ENCODE measurements at places on chromosomes 11 and 22.
A peak's percentile ranks its signal among the peaks of the same experiment; 100 is the strongest.

DNA sequence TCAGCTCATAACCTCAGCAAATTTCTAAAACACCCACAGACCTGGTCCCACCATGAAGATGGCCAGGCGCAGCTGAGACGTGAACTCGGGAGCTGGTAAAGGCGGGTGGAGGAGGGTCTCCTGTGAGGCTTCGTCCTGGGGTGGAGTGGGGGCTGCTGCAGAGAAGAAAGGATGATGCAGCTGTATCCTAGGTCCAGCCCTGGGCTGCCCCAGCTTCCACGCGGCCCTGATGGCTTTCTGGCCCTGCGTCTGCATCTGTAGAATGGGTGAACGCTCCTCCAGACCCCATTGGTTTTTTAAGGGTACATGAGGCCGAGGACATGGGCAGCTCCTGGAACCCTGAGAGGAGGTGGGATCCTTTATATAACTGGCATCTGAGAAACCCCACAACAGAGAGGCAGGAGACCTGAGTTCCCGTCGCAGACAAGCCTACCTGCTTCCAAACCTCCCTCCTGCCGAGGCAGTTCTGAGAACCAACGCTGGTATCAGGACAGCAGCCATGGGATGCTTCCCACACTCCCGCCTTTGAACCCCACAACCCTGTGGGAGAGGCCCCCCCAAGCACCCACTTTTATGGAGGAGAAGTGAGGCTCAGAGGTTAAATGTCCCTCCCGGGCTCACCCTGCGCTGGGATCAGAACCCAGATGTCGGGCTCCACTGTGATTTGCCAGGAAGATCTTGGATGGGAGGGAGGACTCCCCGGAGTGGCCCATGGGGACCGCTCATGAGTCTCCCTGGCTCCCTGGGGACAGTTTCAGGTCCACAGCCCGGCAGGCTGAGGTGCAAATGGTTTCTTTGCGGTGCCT, 55.2 kb upstream of the FGF3 start:
- no peak for DNase-seq

- DNase-seq, result no peak
These were observed 390.6 kb downstream of the SOX6 start for GRCh38 chr11:15965562-15966250.

GRCh38 chr22:50540381-50540780, 5.3 kb upstream of the KLHDC7B start:
- no peak for DNase-seq

DNA sequence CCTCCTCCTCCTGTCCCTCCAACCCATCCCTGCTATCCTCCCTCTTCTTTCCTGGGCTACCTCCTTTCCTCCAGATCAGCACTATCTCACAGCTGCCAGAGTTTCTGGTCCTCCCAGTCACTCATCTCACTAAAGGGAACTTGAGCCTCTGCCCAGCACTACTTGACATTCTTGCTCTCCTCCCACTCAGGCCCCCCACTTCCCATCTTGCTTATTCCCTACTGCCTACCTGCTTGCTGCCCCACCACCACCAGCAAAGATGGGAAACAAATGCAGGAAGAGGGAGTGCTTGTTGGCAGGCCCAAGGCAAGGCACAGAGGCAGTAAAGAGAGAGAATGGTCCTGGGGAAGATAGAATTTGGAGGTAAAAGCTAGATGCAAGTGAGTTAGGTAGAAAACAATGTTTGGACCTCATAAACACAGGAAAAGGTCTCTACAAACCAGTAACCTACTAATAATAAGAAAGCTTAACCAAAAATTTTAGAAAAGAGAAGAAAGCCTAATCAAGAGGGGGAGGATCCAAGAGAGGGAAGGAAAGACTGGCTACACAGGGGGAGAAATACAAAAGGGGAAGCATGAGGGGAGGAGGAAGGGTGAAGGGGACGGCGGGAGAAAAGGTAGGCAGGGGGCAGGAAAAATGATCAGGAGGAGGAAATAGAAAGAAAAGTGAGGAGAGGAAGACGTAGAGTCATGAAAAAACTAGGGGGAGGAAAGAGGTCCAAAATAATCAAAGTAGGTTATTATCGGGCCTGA, 63.6 kb downstream of the PAK1 start:
- DNase-seq, result no peak

GRCh38 chr11:82927264-82927880, 25.8 kb downstream of the DDIAS start:
- peak; percentile 20 for DNase-seq

- no peak for DNase-seq
These were observed 337 bp downstream of the RPLP2 start for GRCh38 chr11:810040-810567.

DNA sequence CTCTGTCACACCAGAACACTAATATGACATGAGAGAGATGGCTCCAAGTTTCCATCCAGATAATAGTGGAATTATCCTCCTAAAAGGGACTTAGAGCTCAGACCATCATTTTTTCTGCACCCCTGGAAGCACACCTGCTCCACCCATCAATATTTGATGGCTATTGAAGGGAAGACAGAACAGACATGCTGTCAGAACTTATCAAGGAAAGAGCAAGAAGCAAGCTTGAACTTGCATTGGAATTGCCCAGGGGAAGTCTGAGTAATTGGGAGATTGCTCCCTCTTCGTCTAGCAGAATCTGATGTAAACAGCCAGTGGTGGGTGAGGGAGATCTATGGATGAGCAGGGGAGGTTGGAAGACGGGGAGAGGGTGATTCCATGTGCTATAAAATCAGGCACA, 874.4 kb upstream of the TENM4 start:
- no peak for DNase-seq

- DNase-seq, result no peak
These were observed 359.4 kb upstream of the CCDC90B start for GRCh38 chr11:83645561-83645960.

GRCh38 chr11:124143034-124143433, 27.8 kb downstream of the VWA5A start:
- DNase-seq, result no peak

DNA sequence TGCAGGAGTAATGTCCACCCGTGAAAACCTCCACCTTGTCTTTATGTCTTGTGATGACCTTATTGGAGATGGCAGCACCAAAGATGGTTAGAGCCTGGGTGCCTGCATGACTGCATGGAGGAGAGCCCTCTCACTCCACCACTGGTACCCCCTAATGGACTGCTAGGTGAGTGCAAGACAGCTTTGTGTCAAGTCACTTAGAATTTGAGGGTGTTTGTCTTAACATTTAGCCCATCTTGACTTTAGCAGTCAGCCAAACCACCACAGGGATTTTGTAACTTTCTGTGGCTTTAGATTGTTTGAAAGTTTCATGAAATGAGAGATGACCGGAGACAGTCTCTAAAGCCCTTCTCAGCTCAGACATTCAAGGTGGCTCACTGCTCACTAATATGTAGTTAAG, 232.9 kb upstream of the NCAM1 start:
- DNase-seq, result no peak

- DNase-seq, result no peak
These were observed 69.1 kb downstream of the C11orf87 start for GRCh38 chr11:109490953-109491635.

DNA sequence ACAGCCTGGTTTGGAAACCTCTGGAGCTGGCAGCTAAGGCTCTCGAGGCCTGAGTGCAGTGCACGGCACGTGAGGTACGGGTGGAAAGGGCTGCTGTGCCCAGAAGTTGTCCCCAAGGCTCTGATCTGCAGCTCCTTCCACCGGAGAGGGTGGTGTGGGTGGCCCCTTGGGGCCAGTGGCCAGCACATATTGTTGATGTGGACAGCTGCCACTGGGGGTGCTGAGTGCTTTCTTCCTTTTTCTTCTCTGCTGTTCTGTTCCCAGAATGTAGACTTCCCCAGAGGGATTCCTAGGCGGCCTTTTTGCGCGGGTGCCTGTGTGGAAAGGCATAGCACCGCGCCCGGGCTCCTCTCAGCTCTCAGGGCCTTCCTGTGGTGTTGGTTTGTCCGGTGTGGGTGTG, 1476.5 kb downstream of the TBC1D22A start:
- DNase-seq, result no peak

GRCh38 chr11:17263769-17264168, 12.8 kb upstream of the NUCB2 start:
- no peak for DNase-seq

DNA sequence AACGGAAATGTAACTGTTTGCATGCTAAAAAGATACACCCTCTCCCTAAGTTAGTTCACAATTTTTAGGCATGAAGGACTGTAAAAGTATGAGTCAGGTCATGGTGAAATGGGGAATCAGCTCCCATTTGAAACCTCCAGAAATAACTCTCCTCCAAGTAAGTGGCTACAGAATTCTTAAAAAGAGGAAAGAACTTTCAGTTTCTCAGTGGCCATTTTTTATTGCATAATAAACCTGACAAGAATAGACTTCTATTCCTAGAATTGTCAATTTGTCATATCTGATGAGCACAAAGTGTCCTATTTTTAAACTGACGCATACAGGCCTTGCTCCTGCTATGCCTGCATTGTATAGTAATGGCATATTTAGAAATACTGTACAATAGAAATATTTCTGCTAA, 612.2 kb downstream of the CNTN5 start:
- DNase-seq, result no peak

DNA sequence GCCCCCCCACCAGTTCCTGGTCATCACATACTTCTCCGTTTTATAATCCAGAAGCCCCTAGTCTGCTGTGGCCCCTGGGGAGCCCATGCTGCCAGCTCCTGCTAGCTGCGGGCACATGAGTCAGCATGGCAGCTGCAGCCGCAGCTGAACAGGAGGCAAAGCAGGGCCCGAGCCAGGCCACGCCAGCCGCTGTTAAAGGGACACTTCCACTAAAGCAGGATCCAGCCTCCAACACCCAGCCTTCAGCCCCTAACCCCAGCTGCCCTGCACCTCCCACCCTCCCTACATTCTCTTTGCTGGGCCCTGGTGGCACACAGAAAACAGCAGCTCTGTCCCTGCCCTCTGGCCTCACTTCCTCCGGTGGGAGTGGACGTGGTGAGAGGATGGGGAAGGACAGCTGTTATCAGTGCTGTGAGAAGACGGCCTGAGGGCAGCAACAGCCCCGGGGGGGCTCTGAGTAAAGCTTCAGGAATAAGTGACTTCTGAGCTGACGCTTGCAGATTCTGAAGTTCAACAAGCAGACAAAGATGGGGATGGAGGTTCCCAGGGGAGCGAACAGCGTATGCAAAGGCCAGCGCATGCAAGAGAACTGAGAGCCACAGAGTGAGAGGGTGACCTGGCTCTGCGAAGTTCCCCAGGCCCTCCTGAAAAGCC, 688 bp upstream of the LRRC74B start:
- no peak for DNase-seq

GRCh38 chr11:61826930-61827570, 1.1 kb upstream of the FADS2 start:
- no peak for DNase-seq

- DNase-seq, result peak; percentile 72
These were observed at the start of gene NDUFC2 for GRCh38 chr11:78079232-78080083. Gene NDUFC2 (minus strand): TSS chr11:78079862. CDS start chr11:78079744, 118 bp downstream.

GRCh38 chr22:27393371-27393770, 408.2 kb downstream of the MN1 start:
- DNase-seq, result no peak

DNA sequence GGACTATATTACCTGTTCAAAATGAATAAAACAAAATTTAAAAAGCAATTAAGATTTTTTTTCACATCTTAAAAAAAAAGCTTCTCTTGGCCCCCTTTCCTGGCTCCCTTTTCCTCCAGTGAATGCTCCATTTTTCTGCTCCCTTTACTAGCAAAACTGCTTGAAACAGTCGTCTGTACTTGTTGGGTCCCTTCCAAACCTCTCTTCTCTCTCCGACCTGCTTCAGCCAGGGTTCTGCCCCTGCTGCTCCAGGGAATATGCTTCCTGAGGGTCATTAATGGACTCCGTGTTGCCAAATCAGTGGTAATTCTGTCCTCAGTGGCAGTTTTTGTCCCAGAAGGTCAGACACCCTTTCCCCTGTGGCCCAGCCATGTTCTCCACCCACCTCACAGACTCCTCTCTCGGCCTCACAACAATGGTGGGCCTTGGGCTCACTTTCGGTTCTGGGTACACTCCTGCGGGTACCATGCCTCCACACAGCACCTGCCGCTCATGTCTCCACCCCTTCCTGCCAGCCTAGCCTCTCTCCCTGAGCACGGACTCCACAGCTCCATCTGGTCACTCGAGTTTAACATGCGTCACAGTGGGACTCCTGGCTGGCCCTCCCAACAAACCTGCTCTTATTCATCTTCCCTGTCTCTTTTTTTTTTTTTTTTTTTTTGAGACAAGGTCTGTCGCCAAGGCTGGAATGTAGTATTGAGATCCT, 7.8 kb upstream of the POLR3H start:
- no peak for DNase-seq

DNA sequence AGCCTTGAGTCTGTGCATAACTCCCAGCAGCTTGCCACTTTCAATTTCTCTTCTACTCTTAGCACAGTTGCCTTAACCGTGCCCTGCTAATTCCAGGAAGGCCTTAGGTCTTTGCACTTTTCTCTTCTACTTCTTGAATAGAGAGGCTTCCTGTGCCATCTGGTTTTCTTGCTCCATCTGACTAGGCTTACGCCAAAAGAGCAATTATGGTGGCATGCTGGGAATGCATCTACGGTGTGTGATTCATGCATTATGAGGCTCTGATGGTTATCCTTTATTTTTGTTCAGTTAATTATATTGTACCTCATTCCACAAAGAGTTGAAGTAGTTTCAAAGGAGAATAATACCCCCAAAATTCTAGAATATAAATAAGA, 29.4 kb downstream of the SIK2 start:
- no peak for DNase-seq

GRCh38 chr11:96303064-96303463, 39.9 kb downstream of the MAML2 start:
- DNase-seq, result no peak

DNA sequence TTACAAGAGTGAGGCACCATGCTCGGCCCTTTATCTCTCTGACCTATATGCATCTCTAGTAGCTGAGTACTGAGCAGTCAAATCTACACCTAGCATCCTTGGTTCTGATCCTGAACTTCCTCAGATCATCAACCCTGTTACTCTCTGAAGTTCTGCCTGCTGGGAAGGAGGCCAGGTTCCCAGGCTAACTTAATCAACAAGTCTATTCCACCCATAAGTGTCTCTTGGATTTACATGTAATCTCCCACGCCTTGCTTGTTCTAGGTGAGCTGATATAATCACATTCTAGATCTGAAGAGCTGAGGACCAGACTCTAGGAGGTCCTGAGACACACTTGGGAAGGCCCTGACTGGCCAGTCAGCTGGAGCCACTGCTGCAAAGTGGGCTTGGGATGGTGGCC, 22.1 kb downstream of the CABP7 start:
- DNase-seq, result no peak

- DNase-seq, result no peak
These were observed 271.3 kb downstream of the SBF2 start for GRCh38 chr11:10022764-10023163.

- no peak for DNase-seq
These were observed 38.3 kb downstream of the CLPB start for GRCh38 chr11:72396041-72396440.

DNA sequence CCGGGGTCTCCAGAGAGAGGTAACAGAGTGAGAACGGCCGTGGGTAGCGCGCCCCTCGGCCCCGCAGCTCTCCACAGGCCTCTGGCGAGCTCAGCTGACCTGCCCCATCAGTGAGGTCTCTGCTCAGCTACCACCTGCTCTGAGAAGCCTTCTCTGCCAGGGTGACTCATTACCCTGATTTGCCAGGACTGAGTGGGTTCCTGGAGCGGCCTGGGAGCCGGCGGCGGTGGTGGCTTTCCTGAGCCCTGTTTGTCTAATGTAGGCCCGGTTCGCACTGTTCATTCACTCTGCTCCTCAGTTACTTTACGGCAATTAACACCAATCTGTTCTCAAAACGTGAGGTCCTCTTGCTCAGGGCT, 351.0 kb upstream of the B3GAT1 start:
- DNase-seq, result no peak

- DNase-seq, result no peak
These were observed 5.4 kb downstream of the HYOU1 start for GRCh38 chr11:119051440-119052162.

Measured in GM19239 (cell line).